ENCODE measurements at places on chromosomes 2 and 18.

DNA sequence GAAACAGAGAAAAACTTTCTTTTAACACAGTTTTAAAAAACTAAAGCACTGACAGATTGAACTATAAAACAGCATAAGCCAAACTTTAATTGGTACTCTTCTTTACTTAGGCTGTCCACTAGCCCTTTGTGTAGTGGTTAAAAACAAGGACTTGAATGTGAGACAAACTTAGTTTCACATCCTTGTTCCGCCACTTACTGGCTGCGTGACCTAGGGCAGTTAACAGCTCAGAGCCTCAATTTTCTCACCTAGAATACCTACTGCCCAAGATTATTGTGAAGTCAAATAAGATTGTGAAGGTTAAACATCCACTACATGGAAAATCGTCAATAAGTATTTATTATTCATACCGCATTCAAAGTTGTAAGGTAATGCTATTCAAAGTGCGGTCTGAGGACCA lies 2.0 kb downstream of the WDR35 start:
- no peak for DNase-seq

DNA sequence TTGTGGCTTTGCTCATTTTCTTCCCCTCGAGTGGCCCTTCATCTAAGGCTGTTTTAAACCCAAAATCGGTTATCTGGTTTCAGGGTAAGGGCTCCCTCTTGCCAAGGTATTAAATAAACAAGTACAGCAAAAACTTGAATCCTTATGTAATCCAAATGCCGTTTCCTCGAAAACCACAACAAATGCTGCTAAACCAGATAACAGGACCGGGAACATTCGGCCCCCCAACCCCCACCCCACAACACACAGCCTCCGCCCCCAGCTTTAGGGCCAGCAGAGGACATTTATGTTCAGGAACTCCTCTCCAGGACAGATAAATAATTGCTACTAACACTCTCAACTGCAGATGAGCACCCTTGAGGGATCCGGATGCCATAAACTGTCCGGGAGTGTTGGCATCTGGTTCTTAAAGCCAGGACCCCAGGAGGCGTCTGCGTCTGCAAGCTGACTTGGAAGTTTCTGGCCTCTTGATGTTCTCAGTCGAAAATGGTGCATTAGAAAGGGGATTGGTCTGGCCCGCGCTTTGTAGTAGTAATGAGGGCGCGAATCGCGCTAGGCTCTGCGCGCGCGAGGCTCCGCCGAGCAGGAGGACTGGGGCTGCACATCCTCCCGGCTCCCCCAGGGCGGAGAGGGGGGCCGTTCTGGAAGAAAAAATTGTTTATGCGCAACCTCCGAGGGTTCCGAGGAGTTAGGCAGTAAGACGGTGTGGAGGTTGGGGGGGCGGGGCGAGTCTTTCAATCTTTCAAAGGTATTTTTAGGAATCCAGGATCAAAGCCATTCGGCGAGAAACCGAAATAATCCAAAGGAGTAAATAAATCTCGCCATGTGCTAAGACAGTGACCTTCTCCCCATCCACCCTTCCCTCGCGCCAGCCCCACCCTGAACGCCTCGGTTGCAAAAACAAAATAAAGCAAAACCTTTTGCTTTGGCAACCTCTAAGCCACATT lies 3.9 kb upstream of the ID2 start:
- DNase-seq, result no peak

DNA sequence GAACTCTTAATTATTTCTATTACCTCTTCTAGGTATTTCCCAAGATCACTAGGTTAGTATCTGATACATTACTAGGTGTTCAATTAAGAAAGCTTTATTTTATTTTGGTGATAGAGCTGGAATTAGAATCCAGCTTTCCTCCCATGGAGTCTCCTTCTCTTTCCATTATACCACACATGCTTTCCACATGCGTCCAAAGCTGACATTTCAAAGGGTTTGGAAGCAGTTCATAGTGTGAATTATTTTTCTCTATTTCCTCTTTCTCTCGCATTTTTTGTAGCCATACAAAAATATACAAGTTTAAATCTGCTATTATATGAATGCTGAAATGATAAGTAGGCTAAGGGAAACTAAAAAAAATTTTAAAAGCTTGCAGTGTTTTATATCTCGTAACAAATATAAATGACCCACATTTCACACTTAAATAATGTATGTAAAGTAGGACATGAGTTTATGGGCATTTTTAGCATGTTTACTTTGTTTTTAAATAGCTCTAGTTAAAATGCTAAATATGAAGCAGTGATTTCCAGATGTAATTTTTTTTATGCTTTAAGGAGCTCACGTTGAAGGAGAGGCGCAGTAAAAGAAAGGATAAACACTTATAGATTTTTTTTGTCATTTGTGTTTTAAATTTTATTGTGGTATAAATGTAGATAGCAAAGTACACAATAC lies 20.1 kb downstream of the ZC3H6 start:
- no peak for DNase-seq

GRCh38 chr2:156322686-156323231 lies 9.8 kb downstream of the NR4A2 start:
- no peak for DNase-seq

DNA sequence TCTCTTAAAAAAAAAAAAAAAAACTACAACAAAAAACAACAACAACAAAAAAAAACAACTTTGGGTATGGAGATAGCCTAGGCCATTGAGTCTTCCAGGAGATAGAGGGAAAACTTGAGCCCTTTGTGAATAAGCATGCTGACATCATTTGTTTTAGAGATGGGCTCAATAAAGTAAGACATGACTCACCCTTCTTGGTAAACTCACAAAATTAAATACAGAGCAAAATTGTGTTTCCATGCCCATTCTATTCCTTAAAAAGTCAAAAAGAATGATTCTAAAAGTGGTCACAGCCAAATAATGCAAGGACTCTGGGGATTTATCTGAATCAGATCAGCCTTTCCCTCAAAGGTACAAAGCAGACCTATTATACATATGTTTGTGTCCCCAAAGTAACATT lies 117.4 kb downstream of the ETAA1 start:
- DNase-seq, result no peak

DNA sequence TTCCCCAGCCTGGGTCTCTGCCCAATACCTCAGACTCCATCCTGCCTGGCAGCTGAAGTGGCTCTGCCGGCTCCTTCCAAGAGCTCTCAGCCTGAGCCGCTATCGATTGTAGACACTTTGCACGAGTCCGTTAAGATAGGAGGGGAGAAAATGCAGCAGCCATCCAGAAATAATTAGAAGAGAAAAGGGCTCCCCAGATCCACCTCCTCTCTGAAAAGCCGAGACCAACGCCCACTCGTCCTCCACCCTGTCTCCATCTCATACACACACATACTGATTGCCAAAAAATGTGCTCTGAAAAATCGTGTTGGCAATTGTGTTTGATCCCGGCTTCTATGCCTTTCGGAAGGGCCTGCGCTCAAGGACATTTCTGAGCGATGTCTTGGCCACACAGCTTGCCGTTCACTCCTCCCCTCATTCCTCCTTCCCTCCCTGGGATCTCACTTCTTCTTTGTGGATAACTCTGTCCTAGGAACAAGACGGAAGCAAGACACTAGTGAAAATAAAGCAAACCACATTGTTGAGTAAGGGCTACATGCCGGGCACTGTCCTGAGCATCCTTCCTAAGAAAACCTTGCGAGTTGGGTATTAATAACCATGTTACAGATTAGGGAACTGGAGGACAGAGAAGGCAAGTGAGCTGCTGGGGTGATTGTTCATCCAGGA lies 372.8 kb upstream of the MYT1L start:
- DNase-seq, result no peak

GRCh38 chr2:121804340-121804739 lies 48.9 kb downstream of the TSN start:
- no peak for DNase-seq

- no peak for DNase-seq
Measured at GRCh38 chr2:235773188-235773928, 279.5 kb downstream of the AGAP1 start.

GRCh38 chr18:58625839-58626238 lies 3.1 kb downstream of the ALPK2 start:
- no peak for DNase-seq

DNA sequence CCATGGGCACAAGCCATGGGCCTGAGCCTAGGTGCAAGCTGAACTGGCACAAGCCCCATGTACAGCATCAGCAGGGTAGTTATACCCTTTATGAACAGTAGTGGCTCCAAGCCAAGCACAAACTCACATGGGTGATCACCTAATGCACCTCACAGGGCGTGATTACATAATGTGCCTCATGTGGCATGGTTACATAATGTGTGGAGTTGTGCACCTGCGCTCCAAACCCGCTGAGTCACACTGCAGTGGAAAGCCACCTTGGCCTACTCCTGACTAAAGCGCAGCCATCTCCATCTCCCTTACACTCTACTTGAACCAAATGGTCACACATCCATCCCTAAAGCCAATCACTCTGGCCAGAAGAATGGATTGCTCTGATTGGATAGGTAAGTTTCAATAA lies 279.7 kb downstream of the MBD2 start:
- no peak for DNase-seq

- DNase-seq, result no peak
Measured at GRCh38 chr18:58581265-58581664, 47.6 kb downstream of the ALPK2 start.

- no peak for DNase-seq
Measured at GRCh38 chr2:63755216-63755615, 86.5 kb upstream of the UGP2 start.

DNA sequence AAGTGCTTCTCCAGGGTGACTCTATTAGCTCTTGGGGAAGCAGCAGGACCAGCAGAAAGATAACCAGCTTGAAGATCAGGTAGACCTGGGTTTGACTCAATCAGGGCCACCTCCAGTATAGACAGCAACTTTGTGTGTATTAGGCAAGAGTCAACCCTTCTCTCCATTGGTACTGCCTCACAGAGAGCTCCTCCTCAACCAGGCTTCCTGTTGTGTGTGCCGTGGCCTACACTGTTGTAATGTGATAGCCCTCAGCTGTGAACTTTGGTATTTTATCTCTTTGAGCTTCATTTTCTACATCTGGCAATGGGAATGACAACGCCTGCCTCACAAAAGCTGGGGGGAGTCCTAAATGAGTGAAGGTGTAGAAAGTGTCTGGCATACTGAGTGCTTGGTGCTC lies 17.0 kb upstream of the MAP3K20 start:
- no peak for DNase-seq

GRCh38 chr2:179764710-179765109 lies 96.7 kb downstream of the ZNF385B start:
- DNase-seq, result no peak

DNA sequence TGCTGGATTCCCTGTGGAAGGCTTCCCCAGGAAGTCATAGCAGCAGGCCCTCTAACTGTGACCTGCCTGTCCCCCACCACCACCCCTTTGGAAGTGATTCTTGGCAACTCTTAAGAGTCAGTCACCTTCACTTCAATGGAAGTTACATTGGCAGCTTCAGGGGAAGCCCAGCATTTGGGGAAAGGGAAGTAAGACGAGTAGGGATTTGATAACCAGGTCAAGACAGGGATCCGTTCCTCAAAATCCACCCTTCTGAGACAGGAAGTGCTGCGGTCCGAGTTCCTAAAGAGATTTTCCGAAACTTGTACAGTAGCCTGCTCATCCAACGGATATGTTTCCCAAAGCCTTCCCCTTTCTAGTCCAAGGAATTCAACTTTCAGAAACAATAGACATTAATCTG lies 54.2 kb downstream of the MRPL35 start:
- no peak for DNase-seq

- DNase-seq, result no peak
Measured at GRCh38 chr18:65754121-65754520, 3.3 kb downstream of the CDH7 start.

DNA sequence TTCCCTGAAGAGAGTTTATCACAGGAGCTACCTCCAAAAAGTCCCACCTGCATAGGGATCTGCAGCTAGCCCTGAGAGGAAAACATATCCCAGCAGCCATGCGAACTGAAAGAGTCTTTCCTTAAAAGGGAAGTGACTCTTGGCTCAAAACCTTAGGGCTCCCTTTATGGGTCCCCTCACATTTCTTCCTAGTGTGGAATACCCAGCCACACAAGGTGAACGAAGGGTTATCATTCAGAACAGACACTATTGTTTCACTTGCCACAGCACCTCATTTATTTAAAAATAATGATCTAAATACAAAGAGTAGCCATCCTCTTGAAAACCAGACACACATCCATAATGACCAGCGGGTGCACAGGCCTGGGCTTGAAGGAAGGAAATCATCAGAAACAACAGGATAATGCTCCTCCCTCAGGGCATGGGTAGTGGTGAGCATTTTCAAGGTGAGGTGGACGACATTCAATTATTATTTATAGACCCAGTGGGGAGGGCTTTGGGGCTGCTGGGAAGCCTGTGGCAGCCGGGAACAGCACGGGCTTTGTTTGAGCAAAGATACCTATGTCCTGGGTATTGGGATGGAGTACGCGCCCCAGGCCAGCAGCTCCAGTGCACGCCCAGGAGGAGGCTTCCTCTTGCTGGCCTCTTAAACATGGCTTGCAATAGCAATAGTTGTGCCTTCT lies 119.0 kb upstream of the ITGA6 start:
- no peak for DNase-seq

GRCh38 chr2:168907940-168908662 lies 7.0 kb downstream of the G6PC2 start:
- no peak for DNase-seq

GRCh38 chr2:223010641-223011040 lies 41.3 kb upstream of the KCNE4 start:
- no peak for DNase-seq

DNA sequence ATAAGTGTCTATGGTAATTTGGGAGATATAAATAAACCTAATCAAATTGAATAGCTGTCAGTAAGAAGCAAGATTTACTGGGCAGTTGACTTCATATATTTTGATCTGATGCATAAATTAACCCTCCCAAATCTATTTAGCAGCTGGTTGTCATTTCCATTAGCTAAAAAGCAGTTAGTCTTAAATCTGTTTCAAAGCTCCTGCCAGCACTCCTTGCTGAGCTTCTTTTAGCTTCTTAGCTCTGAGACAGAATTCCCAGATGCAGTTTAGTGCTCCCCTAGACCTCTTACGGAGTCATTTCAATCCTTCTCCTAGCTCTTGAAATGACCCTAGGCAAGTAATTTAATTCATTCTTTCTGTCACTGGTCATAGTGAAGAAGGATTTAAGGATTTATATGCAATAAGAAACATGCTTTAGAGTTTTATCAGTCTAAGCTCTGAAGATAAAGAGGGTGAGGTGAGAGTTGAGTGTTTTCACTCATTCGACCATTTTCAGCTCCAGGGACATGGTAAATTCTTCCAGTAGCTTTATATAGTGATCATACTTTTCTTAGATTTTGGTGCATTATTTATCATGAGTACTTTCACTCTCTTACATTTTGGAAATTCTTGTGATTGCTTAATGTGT lies 98.9 kb downstream of the PHLPP1 start:
- no peak for DNase-seq

DNA sequence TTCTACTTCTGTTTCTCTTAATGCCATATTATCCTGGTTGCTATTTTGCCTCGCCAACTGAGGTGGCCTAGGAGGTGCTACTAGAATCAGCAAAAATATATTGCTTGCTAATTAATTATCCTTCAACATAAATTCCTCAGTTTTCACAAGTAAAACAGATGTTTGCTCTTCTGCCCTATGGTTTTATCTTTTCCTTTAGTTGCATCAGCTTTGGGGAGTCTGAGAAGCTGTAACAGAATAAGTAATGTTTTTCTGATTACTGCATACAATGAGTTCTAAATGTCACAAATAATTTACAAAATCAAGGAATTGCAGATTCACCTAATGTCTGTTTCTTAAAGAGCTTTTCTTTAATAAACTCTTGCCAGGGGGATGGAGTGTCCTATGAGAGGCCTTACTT lies 36.7 kb downstream of the GULP1 start:
- no peak for DNase-seq
